ENCODE measurements at places on chromosomes 1 and 21. TPM values are rescaled to one million over a fixed set of nuclear protein-coding genes. Genes with fewer than 3 reads are reported as not detected.

The TCHHL1 gene
- total RNA-seq, result not detected

DNA sequence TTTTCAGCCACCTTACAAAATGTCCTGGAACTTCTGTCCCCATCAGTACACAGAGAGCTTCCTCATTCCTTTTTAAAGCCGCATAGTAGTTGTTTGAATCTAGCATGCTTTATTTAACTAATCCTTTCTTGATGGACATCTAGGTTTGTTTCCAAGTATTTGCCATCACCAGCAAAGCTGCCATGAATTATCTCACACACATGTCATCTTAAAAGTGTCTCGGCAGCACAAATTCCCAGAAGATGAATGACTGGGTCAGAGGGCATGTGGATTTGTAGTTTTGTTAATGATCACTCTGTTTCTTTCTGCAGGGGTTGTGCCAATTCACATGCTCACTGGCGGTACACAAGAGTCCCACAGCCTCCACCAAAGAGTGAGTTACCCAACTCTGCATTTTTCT is 68.3 kb downstream of the CLIC6 start:
- H3K27ac ChIP-seq, result no peak overlapping the region
- no peak for DNase-seq
- no peaks in the 10 kb centered on the region for H3K4me1 ChIP-seq
- peaks cover 3% of the 10 kb centered on the region for H3K27me3 ChIP-seq

DNA sequence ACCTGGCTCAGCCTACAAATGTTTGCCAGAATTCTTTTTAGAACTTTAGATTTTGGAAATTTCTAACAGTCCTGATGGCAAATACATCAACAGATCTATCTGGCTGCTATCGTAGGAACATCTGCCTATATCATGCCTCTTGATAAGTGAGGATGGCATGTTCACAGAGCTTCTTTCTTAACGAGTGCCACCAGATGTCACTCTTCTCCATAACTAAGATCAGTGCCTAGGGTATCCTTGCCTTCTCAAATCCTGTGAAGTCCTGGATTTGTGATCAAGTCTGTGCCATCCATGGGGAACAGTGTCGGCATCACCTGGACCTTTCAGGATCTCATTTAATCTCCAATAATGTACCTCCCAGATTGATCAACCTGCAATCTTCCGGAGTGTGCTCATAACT is 36.5 kb upstream of the CD5L start:
- no peaks in the 10 kb centered on the region for H3K4me1 ChIP-seq
- H3K36me3 ChIP-seq, result no peaks in the 10 kb centered on the region
- H3K27me3 ChIP-seq, result peaks cover 9% of the 10 kb centered on the region
- H3K27ac ChIP-seq, result no peak overlapping the region
- H3K4me3 ChIP-seq, result no peak overlapping the region
- peak; percentile 83 for DNase-seq

DNA sequence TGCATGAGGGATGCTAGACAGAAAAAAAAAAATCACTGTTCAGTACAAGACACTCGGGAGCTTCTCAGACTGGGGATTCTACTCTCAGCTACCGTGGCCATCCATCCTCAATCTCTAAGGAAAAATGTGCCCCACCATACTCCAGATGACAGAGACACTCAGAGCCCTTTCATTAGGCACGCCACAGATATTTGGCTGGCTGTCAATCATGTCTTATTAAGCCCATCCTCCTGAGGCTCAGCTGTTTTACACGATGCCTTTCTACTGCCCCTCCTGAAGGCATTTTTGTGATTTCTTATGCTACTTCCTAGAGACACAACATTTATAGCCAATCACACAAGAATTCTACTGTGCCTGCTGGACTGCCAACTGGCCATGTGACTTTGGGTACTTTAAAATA is 92.9 kb downstream of the KIF14 start:
- no peak overlapping the region for H3K4me3 ChIP-seq
- DNase-seq, result no peak
- H3K36me3 ChIP-seq, result no peaks in the 10 kb centered on the region
- H3K27ac ChIP-seq, result no peak overlapping the region

- no peak overlapping the region for H3K27ac ChIP-seq
- H3K4me3 ChIP-seq, result no peak overlapping the region
- H3K36me3 ChIP-seq, result no peaks in the 10 kb centered on the region
- DNase-seq, result no peak
- H3K27me3 ChIP-seq, result no peaks in the 10 kb centered on the region
Measured at GRCh38 chr21:31273278-31273677, 70.8 kb downstream of the TIAM1 start.

GRCh38 chr21:34950980-34951379 is 98.1 kb downstream of the RUNX1 start:
- H3K4me1 ChIP-seq, result no peaks in the 10 kb centered on the region
- H3K27ac ChIP-seq, result no peak overlapping the region
- peaks cover 3% of the 10 kb centered on the region for H3K27me3 ChIP-seq
- H3K36me3 ChIP-seq, result no peaks in the 10 kb centered on the region
- H3K4me3 ChIP-seq, result no peak overlapping the region

DNA sequence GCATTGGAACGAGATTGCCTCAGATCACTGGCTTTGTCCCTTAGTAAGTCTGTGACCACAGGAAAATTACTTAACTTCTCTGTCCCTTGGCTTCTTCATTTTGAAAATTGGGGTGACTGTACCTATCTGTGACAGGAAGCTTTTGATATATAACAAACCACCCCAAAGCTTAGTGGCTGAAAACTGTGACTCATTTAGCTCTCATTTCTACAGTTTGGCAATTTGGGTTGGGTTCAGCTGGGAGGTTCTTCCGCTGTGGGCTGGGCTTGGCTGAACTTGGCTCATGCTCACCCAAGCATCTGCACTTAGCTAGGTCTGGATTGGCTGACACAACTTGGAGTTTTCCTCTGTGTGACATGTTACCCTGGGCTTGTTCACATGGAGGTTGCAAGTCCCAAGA is 14.0 kb downstream of the C1orf94 start:
- H3K4me3 ChIP-seq, result no peak overlapping the region
- no peaks in the 10 kb centered on the region for H3K36me3 ChIP-seq
- no peak for DNase-seq
- H3K27me3 ChIP-seq, result no peaks in the 10 kb centered on the region

GRCh38 chr1:217244971-217245370 is 385.9 kb downstream of the GPATCH2 start:
- no peaks in the 10 kb centered on the region for H3K36me3 ChIP-seq
- no peak for DNase-seq
- H3K4me3 ChIP-seq, result no peak overlapping the region
- H3K27ac ChIP-seq, result no peak overlapping the region
- H3K4me1 ChIP-seq, result no peaks in the 10 kb centered on the region

DNA sequence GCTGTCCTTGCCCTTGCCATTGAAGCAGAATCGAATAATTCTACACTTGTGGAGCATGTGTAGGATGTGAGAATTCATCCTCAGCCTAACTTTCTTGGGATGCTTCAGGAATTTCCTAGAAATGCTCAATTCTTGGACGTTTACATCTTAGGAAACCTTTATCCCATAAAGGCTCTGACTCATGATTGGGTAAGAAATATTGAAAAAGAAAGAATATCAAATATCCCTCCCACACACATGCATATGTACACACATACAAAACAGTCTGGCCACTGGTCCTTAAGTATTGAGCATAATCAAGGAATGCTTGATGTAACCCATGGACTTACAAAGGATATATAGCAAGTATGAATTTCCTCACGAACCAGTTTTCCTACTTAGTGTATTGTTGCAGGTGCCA is 83.9 kb upstream of the IPO9 start:
- peaks cover 10% of the 10 kb centered on the region for H3K4me1 ChIP-seq
- H3K27me3 ChIP-seq, result no peaks in the 10 kb centered on the region
- H3K27ac ChIP-seq, result no peak overlapping the region
- no peaks in the 10 kb centered on the region for H3K36me3 ChIP-seq
- no peak overlapping the region for H3K4me3 ChIP-seq

GRCh38 chr1:20070357-20070756 is 363 bp downstream of the PLA2G5 start:
- no peak for DNase-seq
- H3K27me3 ChIP-seq, result no peaks in the 10 kb centered on the region
- no peak overlapping the region for H3K4me3 ChIP-seq
- no peaks in the 10 kb centered on the region for H3K36me3 ChIP-seq
- no peak overlapping the region for H3K27ac ChIP-seq

- H3K4me3 ChIP-seq, result no peak overlapping the region
- no peaks in the 10 kb centered on the region for H3K4me1 ChIP-seq
- no peak for DNase-seq
- H3K36me3 ChIP-seq, result peaks cover 5% of the 10 kb centered on the region
- no peak overlapping the region for H3K27ac ChIP-seq
Measured at GRCh38 chr1:211775170-211775569, 55.4 kb downstream of the LPGAT1 start.

DNA sequence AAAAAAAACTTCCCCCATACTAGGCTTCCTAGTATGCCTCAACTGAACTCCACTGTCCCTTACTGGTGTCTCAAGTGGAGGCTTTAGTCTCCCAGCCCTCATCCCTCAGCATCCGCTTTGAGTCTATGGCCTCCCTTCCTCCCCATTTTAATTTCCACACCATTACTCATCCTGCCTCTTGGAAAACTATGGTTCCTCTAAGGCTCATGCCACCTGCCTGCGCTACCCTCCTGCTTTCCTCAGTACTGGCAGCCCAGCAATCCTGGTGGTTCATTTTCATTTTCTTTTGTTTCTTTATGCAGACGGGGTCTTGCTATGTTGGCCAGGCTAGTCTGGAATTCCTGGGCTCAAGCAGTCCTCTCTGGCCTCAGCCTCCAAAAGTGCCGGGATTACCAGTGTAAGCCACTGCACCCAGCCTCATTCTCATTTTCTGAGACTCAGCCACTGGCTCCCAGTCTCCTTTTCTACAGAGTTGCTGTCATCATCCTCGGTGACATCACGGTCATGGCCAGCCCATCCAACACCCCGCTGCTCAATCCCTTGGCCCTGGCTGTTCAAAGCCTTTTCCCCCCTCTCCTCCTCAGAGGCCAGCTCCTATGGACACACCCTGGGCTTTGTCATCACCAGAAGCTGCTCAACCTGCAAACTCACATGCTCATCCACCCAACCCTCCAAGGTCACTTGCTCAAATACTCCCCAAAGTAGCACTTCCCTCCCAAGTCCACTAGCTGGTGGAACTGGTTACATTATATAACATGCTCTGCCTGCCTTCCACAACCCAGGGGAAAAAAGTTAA is 2.3 kb upstream of the PMVK start:
- no peak overlapping the region for H3K27ac ChIP-seq
- no peaks in the 10 kb centered on the region for H3K36me3 ChIP-seq
- no peak overlapping the region for H3K4me3 ChIP-seq

DNA sequence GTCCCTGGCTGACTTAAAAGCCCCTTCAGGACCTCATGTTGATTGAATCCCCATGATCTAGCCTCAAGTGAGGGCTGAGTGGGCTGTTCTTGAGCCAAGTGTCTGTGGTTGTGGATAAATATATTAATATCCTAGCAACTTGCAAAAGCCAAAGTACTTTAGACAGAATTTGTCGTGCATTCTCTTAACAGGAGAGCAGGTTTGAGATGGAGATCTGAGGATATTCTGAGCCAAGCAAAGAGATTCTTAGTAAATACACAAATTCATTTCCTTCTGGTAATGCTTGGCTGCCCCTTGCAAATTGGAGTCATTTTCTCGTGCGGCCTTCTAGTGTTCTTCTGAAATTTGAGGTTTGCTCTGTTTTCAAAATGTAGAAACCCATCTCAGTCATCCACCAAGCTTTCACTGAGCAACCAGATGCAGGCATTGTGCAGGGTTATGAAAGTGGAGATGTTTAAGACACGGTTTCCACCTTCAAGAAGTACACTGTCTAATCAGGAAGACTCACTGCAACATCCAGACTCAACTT is 242.1 kb upstream of the JUN start:
- H3K27ac ChIP-seq, result no peak overlapping the region
- H3K4me1 ChIP-seq, result no peaks in the 10 kb centered on the region
- no peak for DNase-seq
- no peaks in the 10 kb centered on the region for H3K27me3 ChIP-seq
- H3K4me3 ChIP-seq, result no peak overlapping the region
- no peaks in the 10 kb centered on the region for H3K36me3 ChIP-seq
